ENCODE measurements at places on chromosomes 6 and 20.

DNA sequence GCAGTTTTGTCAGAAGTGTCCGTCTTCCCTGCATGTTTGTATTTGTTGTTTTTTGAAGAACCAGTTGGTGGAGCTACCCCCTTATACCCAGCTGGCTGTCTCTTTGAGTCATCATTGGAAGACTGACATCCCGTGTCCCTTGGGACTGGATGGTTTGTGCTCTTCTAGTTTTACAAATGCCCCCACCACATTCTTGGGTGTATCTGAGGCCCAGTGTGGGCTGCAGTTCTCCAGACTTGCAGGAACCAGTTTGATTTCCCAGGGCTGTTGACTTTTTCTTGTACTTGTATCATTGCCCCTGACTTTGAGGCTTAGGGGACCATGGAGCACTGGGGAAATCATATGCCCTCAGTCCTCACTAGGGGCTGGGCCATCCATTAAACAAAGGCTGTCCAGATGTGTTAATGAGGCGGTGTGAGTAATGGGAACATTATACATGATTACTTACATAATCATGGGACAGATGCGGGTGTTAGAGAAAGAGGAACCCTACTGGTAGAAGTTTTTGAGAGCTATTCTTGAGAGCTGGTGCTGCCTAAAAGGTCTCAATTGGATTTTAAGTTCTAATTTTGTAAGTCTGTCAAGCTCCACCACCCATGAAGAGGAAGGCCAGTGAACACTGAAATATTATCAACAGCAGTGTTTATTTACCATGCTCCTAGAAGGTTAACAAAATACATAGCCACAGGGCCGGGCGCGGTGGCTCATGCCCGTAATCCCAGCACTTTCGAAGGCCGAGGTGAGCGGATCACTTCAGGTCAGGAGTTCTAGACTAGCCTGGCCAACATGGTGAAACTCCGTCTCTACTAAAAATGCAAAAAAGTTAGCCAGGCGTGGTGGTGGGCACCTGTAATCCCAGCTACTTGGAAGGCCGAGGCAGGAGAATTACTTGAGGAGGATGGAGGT is 8.5 kb downstream of the JARID2 start:
- peak; percentile 71 for DNase-seq

- DNase-seq = no peak
Measured at GRCh38 chr6:170235391-170236125, 55.3 kb downstream of the DLL1 start.

DNA sequence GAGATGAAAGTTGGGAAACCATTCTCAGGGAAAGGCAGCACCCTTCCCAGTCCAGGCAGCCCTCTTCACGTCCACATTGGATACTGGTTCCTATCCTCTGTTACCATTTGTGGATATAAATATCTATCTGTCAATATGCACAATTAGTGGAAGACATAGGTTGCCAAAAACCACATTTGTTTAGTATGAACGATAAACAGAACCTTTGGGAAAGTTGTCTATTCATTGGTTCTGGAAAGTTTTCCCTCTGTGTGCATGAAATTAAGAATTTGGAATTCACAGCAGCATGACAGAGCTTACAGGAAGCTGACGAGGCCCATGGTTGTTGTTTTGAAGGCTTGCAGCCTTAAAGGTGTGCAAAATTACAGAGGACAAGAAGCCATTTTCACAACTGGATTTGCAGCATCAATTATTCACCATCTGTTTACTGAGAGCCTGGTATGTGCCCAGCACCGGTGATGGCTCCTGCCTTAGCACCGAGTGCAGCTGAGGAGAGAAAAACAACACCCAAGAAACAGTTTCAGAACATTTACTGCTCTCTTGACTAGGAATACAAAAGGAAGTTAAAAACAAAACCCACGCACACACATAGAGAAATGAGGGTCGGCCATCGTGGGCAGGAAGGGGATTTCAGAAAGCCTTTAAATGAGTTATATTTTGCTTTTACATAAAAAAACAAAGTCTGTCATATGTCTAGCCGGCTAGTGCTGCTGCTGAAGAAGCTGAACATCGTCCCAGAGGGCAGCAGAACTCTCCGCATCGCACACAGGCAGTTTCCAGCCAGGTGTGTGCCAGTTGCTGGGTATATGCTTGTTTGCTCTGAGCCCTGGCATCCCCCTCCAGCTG is 319.6 kb downstream of the FARS2 start:
- DNase-seq = no peak

DNA sequence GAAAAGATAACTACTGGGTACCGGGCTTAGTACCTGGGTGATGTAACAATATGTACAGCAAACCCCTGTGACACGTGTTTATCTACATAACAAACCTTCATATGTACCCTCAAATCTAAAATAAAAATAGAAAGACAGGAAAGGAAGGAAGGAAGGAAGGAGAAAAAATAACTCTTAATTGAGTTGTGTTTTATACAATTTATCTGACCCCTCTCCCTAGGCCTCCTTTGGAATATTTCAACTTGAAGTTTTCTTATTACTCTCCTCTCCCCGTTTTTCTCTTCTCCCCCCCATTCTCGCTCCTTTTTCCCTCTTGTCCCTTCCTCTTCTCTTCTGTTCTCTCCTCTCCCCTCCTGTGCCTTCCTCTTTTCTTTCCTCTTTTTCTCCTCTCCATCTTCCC is 156.1 kb downstream of the F13A1 start:
- no peak for DNase-seq

GRCh38 chr6:5160206-5160605 is 75.1 kb downstream of the PPP1R3G start:
- no peak for DNase-seq

DNA sequence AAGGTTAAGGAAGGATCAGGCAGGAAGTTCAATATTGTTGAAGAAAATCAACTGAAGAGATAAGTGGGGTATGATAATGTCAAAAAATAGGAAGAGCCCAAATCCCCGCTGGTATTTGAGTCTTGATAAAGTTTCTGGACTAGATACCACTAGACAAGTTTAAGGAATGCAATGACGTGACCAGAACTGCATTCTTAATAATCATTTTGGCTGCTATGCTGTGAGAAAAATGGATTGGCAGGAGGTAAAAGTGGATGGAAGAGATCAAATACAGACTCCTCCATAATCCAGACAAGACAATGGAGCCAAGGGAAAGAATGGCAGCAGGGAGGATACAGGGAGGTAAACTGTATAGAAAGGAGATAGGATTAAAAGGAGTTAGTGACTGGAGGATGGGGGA is 128.2 kb downstream of the COL12A1 start:
- no peak for DNase-seq

DNA sequence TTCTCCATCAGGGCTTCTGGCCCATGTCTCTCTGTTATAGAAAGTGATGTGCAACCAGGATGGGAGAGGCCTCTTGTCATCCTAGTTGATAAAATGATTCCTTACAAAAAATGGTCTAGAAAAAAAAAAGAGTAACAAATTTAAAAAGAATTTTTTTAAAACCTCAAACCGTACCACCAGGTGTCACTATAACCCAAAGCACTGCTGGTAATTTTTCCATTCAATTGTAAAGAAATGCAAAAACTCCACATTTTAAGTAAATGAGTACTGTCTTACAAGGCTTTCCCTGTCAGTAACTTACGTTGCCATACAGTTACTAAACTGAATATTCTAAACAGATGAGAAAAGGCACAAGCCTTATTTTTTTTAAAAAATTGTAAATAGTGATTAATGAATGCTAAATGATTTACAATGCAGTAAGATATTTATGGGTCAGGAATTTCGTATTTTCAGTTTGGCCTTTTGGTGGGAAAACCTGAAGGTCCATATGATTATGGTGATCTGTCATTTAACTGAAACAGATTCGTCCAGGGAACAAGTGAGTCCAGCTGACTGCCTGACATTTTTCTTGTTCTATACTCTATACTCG is 95.4 kb downstream of the OGFRL1 start:
- no peak for DNase-seq

GRCh38 chr20:51275826-51276225 is 252.9 kb upstream of the KCNG1 start:
- DNase-seq = no peak

All from hippocampal formation (tissue), 2 donors.